Activated CD4-positive, alpha-beta T cell treated with anti-CD3 and anti-CD28 coated beads for 4 hours (primary cell): ENCODE measurements at places on chromosomes 6 and 20.

GRCh38 chr20:52171025-52171424 is 20.6 kb downstream of the ZFP64 start:
- no peak for DNase-seq

DNA sequence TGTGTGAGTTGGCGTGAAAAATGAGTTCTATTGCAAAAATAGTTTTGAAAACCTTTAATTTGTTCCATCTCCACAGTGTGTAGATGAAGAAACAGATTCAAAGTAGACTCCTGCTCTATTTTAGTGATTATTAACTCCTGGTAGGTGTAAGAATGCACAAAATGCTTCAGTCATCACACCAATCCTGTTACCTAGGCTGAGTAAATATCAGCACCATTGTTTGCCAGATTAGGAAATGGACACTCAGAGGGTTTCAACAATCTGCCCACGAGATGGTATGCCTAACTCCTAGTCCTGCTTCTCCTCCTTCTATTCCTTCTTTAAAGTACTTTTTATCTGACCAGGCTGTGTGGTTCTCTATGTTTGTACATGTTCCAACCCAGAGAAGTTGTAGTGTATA is 108.9 kb upstream of the AHI1 start:
- DNase-seq, result no peak

GRCh38 chr6:27867051-27867944 is 44.9 kb downstream of the OR2B2 start:
- DNase-seq, result peak; percentile 53

DNA sequence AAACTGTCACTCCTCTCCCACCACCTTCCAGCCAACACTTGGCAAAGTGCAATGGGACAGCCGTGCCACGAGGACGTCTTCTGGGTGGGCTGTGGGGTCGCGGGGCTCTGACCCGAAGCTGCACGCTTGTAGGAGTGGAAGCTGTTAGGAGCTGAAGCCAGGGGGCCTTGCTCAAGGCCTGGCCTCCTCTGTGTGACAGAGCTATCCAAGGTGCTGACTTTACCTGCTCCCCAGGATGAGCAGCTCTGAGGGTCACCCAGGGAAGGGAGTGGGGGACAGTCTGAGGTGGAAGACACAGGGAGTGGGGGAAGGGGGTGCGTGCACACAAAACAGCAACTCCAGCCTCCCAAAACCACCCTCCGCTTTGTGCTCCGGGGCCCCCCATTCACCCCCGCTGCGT is 17.5 kb upstream of the CHRNA4 start:
- DNase-seq, result no peak

DNA sequence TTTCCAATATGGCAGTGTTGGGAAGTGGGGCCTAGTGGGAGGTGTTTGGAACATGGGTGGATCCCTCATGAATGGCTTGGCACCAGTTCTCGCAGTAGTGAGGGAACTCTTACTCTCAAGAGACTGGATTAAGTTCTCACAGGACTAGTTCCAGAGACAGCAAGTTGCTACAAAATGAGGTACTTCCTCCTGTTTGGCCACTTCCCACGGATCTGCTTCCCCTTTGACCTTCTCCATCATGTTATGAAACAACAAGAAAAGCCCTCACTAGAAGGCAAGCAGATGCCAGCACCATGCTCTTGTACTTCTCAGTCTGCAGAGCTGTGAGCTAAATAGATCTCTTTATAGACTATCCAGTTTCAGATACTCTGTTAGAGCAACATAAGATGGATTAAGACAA is 3.1 kb downstream of the RSPH3 start:
- DNase-seq, result no peak

GRCh38 chr6:4135665-4136353 is 434 bp upstream of the ECI2 start:
- DNase-seq, result peak; percentile 95

- peak; percentile 44 for DNase-seq
Observed at GRCh38 chr6:43308101-43308989, at the start of gene CRIP3. Gene CRIP3, minus strand, starts transcription at chr6:43308826. Its CDS starts 34 bp downstream, at chr6:43308792.

GRCh38 chr20:41387444-41387851 is 20.8 kb upstream of the EMILIN3 start:
- no peak for DNase-seq

DNA sequence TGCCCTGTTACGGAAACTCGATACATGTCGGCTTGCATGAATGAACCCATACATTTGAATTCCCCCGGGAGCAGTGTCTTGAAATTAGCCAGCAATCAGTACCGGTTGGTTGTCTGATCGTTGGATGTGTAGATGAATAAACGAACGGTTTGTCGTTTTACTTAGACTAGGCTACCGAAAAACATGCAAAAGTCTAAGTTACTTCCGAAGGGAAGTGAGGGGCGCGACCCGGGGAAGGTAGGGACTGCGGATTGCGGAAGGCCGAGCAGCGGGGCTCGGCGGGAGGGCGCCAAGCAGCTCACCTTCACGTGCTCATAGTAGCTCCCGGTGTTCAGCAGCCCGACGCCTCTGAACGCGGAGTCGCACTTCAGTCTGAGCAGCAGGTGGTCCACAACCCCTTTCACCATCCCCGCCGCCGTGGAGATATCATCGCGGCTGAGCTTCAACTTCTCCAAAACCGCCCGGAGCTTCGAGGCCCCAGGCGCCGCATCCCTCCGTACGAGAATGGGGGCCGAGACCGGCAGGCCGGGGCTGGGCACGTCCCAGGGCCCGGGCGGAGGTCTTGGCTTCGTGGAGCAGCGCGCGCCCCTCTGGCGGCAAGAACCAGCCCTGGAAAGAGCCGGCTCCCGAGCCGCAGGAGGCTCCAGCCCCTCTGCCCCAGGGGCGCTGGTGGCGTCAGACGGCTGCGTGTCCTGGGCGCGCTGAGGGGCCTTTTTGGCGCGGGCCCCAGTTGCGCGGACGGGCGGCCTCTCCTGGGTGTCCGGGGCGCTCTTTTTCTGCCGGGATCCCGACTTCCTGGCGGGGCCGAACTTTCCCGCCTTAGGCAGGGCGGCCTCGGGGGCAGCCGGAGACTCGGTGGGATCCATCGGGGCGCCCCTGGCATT is 632 bp downstream of the CGAS start:
- peak; percentile 29 for DNase-seq

DNA sequence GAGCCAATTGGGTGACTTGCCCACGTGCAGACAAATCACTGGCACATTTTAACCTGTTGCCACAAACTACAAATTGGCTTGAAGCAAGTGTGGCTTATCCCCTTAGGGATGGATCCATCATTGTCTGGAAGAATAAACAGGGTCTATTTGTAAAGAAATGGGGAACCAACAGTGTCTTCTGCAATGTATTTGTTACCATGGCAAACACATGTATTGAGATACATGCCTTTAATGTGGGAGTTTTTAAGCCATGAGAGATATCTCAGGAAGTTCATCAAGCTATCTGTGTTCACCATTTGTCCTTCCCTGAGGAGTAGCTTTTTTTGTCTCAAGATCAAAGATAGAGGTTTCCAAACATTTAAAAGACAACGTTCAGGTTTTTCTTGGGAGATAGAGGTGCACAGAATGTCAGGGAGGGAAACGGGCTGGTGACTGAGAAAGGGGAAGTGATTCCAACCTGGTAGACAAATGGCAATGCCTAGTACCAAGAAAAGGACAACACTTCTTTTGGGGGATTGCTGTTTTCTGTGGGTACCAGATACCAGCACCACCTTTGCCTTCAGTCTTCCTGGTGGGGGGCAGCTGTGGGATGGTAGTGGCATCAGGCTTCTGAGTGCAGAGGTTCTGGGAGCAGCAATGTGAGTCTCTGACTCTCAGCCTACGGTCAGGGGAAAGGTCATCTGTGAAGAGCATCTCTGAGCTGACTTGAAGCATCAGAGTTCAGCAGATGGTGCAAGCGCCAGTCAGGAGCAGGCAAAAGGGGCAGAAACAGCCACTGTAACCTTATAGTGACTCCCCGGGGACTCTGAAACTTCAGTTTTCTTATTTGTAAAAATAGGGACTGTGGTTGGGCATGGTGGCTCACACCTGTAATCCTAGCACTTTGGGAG is 20.1 kb upstream of the BCAS1 start:
- DNase-seq, result no peak

- no peak for DNase-seq
Observed at GRCh38 chr6:99282479-99283062, 66.9 kb downstream of the FAXC start.

DNA sequence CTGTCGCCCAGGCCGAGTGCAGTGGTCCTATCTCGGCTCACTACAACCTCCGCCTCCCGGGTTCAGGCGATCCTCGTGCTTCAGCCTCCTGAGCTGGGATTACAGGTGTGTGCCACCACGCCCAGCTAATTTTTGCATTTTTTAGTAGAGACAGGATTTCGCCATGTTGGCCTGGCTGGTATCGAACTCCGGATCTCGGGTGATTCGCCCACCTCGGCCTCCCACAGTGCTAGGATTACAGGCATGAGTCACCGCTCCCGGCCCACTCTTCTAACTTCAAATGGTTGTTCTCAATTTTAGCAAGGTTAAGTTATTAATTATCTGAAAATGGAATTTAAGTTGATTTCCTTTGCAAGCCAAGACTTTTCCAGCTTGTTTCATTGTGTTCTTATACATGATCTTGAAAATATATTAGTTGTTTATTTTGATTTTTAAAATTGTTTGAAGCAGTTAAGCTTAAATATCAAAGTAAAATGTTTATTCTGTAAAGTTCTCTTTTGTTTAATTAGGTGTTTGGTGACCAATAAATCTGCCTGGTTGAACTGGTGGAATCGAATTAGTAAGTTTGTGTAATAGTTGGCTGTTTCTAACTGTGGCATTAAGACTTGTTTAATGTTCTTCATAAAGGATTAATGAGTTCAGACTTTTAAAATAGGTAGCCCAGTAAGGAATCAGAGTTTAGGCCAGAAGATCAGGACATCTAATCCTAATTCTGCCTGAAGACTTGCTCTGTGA is 2.3 kb downstream of the PM20D2 start:
- peak; percentile 38 for DNase-seq

GRCh38 chr20:4844325-4844724 is 122.6 kb downstream of the PRND start:
- no peak for DNase-seq

- DNase-seq, result no peak
Observed at GRCh38 chr6:122713138-122713537, 66.4 kb upstream of the FABP7 start.
